ENCODE measurements at places on chromosomes 3 and 15.

GRCh38 chr3:176647987-176648386 lies 549.3 kb downstream of the TBL1XR1 start:
- no peak for DNase-seq

DNA sequence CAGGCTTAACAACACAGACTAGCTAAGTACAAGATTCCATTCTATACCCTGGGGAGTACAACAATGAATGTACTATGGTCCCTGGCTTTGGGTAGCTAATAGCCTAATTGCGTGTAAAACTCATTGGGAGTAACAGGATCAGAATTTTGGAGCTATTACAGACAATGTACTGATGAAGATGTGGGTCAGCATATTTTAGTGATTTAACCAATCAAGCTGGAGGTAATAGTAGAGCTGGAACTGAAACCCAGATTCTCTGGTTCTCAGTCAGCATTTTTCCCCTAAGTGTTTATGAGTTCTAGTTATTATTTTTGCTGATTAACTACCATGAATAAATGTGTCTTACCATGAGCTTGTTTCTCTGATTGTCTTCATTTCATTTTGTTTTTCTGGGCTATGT lies 578.7 kb downstream of the NLGN1 start:
- no peak for DNase-seq

GRCh38 chr3:48190911-48191310 lies 2.7 kb upstream of the CDC25A start:
- no peak for DNase-seq

GRCh38 chr3:73280746-73281145 lies 219.3 kb downstream of the EBLN2 start:
- DNase-seq = no peak

GRCh38 chr3:9395570-9396300 lies 1.7 kb upstream of the SETD5 start:
- DNase-seq = no peak

DNA sequence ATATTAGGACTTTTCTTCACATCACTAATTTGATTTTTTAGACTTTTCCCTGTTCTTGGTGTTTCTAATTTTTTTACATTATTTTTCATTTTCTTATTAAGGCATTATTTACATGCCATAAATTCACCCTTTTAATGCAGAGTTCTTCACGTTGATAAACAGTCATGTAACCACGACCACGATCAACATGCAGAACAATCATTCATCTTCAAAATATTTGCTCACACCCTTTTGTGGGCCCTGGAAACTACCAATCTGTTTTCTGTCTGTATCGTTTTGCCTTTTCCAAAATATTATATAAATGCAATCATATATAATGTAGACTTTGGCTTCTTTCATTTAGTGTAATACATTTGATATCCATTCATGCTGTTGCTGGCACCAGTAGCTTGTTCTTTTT lies 48.7 kb downstream of the ARRDC4 start:
- DNase-seq = no peak

- peak; percentile 38 for DNase-seq
Observed at GRCh38 chr3:176906046-176906905, 291.0 kb downstream of the TBL1XR1 start.

GRCh38 chr3:115627180-115628074 lies 4.1 kb downstream of the GAP43 start:
- DNase-seq = peak; percentile 30

DNA sequence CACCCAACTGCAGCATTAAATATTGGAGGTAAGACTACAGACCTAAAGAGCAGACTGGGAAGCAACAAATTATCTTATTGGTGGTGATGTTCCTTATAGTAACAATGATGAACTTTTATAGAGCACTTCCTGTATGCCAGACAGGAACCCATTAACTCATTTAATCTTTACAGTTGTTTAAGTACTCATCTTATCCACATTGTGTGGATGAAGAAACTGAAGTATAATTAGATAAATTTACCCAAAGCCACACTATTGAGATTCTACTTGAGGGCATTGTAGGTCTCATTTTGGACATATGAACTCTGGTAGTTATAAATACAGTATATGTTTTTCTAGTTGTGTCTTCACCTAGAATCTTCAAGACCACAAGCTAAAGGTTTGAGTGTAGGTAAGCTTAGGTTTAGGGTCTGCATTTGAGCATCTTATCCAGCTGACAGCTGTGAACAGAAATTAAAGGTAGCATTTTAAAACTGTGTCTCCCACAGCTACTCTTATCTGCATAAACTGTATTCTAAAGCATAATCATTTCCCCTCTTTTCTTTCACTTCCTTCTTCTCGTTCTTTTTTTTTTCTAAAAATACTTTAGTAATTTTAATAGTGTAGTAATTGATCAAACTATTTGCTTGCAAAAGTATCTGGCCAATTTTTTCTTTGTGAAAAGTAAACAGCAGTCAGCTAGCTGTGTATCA lies 138.2 kb downstream of the UBE2E2 start:
- DNase-seq = no peak

GRCh38 chr15:64697911-64698369 lies 77.4 kb downstream of the RBPMS2 start:
- no peak for DNase-seq

GRCh38 chr3:49534581-49535441 lies 19.5 kb upstream of the BSN start:
- DNase-seq = peak; percentile 78

DNA sequence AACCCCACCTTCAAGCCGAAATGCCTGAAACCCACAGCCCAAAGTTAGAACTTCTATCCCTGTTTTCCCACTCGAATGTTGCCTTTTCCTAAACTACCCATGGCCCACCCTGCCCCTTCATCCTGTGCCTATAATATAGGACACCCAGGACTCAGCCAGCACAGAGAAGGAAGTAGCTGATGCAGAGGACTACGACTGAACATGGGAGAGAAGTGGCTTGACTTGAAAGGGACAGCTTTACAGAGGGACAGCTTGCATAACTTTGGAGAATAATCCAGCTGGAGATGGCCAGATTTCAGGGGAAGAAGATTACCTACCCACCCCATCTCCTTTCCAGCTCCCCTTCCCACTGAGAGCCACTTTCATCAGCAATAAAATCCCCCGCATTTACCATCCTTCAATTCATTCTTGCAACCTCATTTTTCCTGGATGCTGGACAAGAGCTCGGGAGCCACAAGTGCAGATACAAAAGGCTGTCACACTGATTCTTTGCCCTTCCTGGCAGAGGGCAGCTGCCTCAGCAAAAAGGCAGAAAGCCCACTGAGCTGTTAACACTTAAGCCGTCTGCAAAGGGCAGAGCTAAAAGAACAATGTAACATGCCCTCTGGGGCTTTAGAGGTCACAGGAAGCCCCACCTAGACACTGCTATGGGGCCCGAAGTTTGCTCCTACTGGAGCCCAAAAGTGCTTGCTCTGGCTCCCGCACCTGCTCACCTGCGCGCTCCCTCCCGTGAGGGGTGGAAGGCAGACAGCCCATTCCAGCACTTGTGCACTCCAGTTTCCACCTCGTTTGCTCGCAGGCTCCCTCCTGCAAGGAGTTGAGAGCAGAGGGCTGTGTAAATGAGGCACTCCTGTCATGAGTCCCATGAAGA lies 224.0 kb downstream of the TBC1D5 start:
- no peak for DNase-seq

Measured in iPS-NIHi11 (cell line).